Heart left ventricle (tissue), 16 donors: ENCODE measurements at places on chromosomes 3 and 15. TPM values are rescaled to one million over a fixed set of nuclear protein-coding genes. Genes with fewer than 3 reads are reported as not detected.

- no peak for DNase-seq
Observed at GRCh38 chr15:29183071-29183831, 86.4 kb downstream of the NSMCE3 start.

PPARG gene
- 23.0 TPM for total RNA-seq

ATP10A gene
- total RNA-seq = 0.58 TPM

DNAJC19 gene
- 69.4 TPM for total RNA-seq
